ENCODE measurements at places on chromosomes 11 and 22.

DNA sequence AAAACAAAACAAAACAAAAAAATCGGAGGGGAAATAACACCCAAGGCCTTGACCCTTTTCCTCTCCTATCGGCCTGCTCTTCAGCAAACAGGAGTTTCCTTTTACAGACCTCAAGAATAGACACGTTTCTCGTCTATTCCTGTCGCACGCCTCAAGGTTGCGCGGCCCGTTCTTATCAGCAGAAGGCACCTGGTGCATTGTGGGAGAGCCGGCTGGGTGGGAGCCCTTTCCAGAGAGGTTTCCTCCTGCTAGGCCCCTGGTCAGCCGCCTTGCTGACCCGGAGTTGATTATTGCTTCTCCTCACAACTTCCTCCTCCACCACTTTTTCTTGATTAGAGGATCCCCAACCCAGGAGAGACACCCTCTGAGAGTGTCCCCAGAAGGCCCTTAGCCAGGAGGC, 497.3 kb downstream of the MIAT start:
- DNase-seq = no peak

GRCh38 chr11:1522081-1522424, 35.5 kb upstream of the MOB2 start:
- no peak for DNase-seq

DNA sequence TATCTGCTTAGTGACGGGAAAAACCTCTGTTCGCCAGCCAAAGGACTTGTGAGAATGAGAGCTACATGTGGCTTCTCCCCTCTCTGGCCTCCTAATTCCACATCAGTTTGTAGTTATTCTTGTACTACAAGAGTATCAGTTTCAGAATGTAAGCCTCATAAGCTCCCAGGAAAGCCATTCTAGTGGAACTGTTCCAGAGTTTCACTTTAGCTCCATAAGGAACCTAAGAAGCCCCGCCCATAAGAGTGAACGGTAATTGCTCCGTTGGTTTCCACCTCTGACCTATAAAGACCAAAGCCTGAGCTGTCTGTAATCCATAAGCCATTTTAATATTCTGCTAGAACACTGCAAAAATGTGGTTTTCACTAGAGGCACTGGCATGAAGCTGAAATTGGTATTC, 53.0 kb downstream of the SIK3 start:
- peak; percentile 80 for DNase-seq

DNA sequence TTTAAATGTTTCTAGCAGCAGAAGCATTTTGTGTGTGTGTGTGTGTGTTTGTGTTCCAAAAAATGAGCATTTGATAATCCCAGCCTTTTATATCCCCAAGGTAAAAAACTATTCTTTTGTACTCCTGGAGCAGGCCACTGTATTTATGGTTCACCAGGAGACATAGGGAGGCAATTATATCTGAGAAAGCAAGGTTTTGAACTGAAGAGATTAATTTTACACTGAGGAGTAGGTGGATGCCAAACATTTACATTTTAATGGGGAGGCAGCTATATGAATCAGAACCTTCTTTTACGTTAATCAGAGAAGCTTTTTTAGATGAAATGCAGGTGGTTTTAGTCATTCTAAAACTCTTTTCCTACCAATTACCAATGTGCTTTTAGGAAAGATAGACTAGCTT, 1374.0 kb upstream of the TENM4 start:
- no peak for DNase-seq

DNA sequence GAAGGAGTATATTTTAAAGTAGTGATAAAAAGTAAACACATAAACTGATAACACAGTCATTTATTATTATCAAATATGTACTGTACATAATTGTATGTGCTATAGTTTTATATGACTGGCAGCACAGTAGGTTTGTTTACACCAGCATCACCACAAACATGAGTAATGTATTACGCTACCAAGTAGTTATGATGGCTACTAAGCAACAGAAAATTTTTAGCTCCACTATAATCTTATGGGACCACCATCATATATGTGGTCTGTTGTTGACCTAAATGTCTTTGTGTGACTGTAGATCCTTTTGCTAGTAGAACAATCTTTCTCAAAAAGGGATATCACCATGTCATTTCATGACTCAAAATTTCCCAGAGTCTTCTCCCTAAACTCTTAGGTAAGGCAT, 93.5 kb downstream of the LARGE2 start:
- no peak for DNase-seq

DNA sequence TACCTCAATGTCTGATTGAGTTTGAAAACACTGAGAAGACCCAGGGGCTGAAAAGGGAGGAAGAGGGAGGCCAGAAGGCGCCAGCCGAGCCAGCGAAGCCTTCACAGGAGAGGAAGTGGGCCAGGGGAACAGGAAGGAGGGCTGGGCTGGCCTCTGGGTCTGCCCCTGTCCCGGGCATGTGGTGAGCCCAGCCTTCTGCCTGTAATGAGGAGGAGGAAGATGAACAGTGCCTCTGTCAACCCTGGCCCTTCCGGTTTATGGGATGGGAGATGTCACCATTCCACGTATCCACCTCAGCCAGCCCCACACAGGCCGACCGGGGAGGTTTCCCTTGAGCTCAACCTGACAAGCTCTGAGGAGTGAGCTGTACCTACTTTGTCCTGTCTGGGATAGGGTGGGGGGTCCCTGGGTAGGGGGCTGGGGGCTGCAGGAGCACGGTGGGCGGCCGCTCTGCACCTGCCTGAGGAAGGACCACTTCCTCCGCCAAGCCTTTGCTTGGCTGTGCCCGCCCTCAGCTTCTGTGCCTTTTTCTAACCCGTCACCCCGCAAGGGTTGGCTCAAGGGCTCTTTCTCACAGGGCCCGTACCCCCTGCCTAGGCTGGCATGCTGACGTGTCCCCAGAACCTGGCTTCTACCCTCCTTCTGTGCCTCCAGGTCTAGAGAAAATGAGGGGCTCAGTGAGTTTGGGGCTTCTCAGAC, 2.0 kb downstream of the PARVG start:
- DNase-seq = no peak

DNA sequence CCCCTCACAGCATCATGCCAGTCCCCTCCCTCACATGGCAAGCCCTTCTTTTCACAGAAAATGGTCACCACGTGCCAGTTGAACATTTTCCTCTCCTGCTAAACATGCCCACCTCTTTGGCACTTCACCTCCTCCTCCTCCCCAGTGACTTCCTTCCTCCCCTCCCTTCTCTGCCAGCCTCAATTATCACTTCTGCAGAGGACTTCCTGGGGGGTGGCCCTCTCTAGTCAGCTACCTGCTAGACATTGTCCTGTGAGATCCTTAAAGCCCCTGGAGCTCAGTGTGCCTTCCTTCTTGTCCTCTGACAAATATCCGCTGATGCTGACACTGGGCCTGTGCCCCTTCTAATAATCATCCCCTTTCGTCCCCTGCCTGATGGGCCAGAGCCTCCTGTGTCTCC, 43.2 kb upstream of the E2F8 start:
- no peak for DNase-seq

DNA sequence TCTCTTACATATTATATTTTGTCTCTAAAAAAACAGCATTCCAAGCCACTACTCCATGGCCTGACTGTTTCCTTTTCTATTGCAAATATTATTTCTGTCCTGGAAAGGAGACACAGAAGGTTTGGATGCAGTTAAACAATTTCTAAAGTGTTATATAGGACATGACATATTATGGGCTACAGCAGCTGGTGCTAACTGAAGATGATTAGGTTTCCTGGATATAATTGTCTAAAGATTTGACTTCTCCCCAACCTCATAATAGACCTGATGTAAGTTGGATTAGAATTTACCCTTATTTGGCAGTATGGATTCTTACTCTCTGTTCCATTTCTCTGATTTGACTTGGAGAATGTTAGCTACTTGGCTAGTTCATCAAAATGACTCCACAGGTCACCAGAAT, 90.2 kb downstream of the BBOX1 start:
- no peak for DNase-seq

GRCh38 chr22:44363980-44364750, 51.4 kb upstream of the SHISAL1 start:
- DNase-seq = no peak
